NCI-H2171 treated with DMSO at 0.1 percent for 48 hours (cell line): ENCODE measurements at places on chromosomes 2 and 18.

- DNase-seq = peak; percentile 31
Observed at GRCh38 chr2:226690461-226691024, 109.1 kb downstream of the IRS1 start.

DNA sequence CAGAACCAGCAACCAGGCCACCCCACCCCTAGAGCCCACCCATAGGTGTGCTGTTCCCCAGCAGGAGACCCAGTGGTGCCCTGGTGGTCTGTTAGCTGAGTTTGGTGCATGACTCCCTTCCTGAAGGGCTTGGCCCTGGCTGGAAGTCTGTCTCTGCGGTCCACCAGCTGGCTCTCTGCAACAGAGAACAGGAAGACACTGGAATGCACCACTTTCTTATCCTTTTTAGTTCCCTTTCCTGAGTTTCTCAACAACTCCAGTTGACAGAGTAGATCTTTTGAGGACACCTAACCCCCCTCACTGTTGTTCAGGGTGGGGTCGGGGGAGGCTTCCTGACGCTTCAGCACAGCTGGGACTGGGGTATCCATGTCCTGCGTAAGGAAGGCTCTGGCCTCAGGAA lies 11.9 kb upstream of the RPL37A start:
- DNase-seq = no peak

DNA sequence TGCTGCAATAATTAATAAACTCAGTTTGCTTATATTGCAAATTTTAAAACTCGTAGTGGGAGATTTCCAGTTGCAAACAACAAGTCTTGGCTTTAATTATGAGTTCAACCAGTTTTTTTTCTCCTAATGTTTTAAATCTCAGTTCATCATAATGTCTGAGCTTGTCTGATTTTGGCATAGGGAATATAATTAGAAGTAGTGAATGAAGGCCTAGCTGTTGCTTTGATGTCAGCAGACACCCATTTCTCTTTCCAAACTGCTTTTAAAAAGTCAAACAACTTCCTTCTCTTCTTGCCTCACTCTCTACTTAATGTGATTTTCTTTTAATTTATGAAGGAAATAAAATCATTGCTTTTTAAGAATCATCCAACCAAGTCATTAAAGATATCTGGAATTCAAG lies 1462.1 kb downstream of the DPP10 start:
- DNase-seq = no peak

DNA sequence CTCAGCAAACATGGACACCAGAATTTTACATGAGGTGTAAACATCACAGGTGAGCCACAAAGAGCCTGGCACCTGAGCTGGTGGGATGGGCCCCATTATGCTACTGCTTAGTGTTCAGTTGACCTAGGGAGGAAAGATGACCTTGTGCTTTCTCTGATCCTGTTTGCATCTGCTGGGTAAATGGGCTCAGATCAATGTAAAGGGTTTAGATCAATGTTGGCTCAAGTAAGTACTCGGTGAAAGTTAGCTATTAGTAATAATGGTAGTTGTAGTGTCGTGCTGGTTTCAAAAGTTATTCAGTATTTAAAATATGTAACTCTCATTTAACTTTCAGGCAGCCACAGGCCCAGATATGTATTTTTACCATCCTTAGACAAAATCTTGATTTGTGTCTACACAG lies 19.8 kb downstream of the ABHD3 start:
- no peak for DNase-seq

- no peak for DNase-seq
Observed at GRCh38 chr2:231686192-231687100, 21.9 kb upstream of the PTMA start.

DNA sequence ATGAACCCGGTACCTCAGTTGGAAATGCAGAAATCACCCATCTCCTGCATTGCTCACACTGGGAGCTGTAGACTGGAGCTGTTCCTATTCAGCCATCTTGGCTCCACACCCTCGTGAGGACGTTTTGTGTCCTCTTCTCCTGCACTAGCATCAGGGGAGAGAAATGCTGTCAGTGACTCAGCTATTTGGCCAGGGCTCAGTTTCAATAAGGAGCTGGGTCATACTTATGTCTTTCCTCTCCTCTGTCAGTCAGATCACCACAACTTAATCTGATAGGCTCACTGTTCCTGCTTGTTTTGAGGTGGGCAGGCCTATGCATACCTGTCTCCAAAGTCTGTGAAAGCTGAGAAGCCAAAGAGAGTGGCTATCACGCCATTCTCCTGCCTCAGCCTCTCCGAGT lies 921.2 kb downstream of the DCC start:
- no peak for DNase-seq

- DNase-seq = no peak
Observed at GRCh38 chr2:187982668-187983067, 309.0 kb upstream of the GULP1 start.

- no peak for DNase-seq
Observed at GRCh38 chr18:37649416-37649815, 83.8 kb upstream of the CELF4 start.

DNA sequence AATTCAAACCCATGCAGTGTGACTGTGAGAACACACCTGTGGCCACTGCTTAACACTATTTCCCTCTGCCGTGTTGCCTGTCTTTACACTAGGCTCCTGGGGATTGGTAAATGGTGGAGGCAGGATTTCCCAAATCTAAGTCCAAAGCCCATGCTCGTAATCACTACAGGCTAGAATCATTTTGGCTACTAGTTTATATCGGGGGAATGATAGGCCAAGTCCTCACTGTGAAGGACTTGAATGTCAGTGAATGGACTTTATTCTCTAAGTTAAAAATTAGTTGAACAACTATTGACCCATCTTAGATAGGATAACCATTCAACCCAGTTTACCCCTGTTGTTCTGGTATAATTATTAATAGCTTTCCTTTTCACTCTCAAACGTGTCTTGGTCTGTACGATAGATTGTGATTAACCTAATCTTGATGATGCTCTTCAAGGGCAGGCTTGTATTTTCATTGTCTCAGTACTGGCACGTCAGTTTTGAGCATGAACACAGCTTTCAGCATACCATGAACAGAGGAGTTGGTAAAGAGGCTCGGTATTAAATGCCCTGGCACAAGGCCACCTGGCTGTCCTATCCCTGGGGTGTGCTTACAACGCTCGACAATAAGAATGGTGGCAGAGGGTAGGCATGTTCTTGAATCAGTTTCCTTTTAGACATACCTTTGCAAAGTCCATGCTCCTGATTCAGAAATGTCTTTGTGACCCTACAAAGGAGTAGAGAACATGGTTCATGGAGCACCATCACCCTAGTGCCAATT lies 148.8 kb downstream of the RTN4 start:
- no peak for DNase-seq

DNA sequence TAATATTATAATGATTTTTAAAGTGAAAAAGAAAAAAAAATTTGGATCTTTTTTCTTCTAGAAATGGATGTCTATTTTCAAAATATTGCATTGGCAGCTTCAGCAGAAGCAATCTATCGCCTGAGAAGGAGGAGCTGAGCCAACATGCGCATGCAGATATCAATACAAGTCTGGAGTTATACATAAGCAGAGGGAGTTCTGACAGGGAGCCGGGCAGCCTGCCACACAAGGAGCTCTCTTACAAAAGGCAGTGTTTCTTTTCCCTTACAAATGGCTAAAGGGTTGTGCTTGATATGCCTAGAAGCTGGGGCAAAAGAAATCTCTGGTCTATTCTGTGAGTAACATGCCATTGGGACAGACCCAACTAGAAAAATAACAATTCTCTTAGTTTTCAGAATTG lies 291.9 kb upstream of the TRIB2 start:
- DNase-seq = no peak

DNA sequence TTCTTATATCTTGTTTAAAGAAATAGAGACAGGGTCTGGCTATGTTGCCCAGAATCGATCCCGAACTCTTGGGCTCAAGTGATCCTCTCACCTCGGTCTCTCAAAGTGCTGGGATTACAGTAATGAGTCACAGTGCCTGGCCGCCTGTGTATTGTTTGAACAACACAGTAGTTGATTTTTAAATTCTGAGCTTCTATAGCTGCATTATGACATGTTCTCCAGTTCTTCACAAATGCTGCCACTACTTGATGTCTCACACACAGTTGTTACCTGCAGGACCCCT lies 7.7 kb upstream of the RHOB start:
- DNase-seq = no peak

- DNase-seq = peak; percentile 62
Observed at GRCh38 chr2:214393796-214394195, 17.1 kb upstream of the VWC2L start.

- no peak for DNase-seq
Observed at GRCh38 chr18:68769461-68769860, 28.4 kb upstream of the CCDC102B start.

- DNase-seq = peak; percentile 21
Observed at GRCh38 chr2:119225105-119225865, 1.7 kb downstream of the STEAP3 start.

DNA sequence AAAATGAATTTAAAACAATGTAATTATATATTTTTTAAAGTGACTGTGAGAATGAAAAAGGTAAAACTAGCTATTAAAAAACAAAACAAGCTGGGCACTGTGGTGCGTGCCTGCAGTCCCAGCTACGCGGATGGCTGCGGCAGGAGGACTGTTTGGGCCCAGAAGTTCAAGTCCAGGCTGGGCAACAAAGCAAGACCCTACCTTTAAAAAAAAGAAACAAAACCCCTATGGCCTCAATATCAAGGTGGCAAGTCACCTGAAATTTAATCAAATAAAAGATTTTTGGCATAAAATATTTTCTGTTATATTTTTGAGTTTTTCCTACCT lies 46.9 kb upstream of the STRN start:
- no peak for DNase-seq

DNA sequence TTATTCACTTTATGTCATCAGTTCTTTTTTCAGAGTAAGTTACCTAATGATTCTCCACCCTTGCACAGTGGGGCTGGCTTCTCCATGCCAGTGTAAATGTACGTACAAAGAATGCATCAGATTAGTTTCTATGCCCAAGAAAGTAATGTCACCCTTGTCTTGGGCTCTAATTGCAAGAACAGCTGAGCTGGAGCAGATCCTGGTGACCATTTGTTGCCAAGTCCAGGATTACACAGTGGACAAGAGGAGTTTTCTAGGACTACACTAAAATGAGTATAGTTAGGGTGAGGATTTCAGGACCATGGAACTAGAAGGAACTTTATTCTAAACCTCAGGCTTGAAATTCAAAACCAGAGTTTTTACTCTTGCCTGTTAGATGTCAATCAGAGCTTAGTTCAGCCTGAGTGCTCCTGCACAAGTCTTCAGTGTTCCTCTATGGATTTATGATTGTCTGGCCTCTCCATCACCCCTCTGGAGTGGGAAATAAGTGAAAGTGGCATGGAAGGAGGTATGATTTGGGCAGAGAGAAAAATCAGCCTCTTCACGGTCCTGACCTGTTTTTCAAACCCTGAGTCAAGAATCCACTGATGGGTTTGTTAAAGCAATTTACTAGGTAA lies 29.8 kb downstream of the PCBP1 start:
- peak; percentile 43 for DNase-seq

GRCh38 chr18:9008709-9009635 lies 93.5 kb upstream of the NDUFV2 start:
- DNase-seq = no peak

GRCh38 chr2:203551778-203552177 lies 16.7 kb upstream of the RAPH1 start:
- DNase-seq = no peak

DNA sequence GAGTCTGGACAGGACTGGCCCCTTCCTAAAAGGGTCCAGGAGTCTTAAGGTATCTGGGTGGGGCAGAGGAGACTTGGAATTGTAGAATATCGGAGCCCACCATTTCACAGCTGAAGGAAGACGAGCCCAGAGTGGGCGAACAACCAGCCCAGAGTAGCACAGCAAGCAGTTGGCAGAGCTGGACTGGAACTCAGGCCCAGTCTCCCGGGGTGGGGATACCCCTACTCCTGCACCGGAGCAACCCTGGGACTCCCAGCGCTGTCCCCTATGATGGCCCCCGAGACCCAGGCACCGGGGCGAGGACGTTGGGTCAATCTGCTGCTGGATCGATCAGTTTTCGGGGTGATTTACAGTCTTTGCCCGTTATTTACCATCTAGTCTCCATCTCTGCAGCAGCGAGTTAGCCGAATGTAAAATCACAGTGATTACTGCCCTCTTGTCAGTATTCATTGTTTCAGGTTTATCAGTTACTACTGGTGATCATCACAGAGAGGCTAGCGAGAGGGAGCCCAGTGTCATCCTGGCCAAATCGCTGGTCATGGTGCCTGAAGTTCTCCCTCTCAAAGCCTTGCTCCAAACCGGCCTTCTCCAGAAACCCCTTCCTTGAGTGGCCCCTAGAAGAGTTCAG lies 75.3 kb downstream of the SMAD7 start:
- DNase-seq = no peak

- no peak for DNase-seq
Observed at GRCh38 chr2:16441431-16441830, 224.2 kb downstream of the CYRIA start.

GRCh38 chr2:25420820-25421237 lies 79.1 kb upstream of the DNMT3A start:
- no peak for DNase-seq

DNA sequence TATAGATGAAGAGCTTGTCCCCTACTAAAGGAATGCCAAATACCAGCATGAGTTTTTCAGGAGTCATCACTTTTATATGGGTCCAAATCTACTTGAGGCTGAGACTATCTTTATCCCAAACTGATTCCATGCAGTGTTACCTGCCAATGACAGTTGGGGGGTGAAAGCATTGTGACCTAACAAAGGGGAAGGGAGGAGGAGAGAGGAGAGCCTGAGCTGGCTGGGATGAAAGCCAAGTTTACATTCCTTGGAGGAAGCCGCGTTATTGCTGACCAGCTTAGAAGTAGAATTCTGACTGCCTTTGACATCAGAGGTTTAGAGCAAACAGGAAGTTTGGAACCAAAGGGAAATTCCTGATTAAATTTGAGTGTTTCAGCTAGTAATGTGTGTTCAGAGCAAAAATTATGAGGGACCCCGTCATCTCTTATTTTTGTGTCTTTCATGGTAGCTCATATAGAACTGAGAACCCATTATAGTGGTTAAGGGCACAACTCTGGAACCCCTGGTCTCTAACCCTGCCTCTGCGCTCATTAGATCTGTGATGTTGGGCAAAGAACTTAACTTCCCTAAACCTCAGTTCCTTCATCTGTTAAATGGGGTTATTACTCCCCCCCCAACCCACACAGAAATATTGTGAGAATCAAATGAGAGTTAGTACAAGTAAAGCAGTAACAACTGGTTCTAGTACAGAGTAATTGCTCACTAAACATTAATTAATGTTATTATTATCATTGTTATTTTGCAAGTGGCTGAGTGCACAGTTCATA lies 199.3 kb upstream of the EPAS1 start:
- no peak for DNase-seq

GRCh38 chr2:104875262-104875661 lies 21.3 kb downstream of the POU3F3 start:
- DNase-seq = no peak

- DNase-seq = peak; percentile 93
Observed at GRCh38 chr18:44826418-44827259, 146.0 kb downstream of the SETBP1 start.

DNA sequence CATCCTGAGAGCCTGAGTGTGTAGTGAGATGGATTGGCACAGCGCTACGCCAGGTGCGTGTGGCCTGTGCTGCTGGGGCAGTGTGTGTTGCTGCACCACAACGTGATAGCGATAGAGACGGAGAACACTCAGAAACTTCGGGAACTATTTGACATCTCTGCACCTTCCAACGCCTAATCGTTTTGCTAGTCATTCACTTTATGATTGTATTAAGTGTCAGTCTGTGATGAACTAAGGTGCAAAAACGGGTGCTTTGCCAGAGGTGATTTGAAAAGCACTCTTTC lies 26.0 kb upstream of the IGFBP2 start:
- no peak for DNase-seq
